ENCODE measurements at places on chromosomes 7 and 10. TPM values are rescaled to one million over a fixed set of nuclear protein-coding genes. Genes with fewer than 3 reads are reported as not detected.

The AQP1 gene
- not detected for polyA plus RNA-seq

The TCAF2 gene
- 0.10 TPM for polyA plus RNA-seq

The ZNF488 gene
- not detected for polyA plus RNA-seq

The TFR2 gene
- polyA plus RNA-seq = 1.4 TPM

The TEX47 gene
- polyA plus RNA-seq = not detected

The SCIN gene
- not detected for polyA plus RNA-seq

The KCNMA1 gene
- polyA plus RNA-seq = 1.0 TPM

The PLAU gene
- 0.16 TPM for polyA plus RNA-seq

The COL17A1 gene
- not detected for polyA plus RNA-seq

The BAZ1B gene
- 12.1 TPM for polyA plus RNA-seq

The SEMA3A gene
- polyA plus RNA-seq = not detected

The NPSR1 gene
- not detected for polyA plus RNA-seq
